Peyer's patch (tissue), 4 donors: ENCODE measurements at places on chromosomes 3 and 15.

DNA sequence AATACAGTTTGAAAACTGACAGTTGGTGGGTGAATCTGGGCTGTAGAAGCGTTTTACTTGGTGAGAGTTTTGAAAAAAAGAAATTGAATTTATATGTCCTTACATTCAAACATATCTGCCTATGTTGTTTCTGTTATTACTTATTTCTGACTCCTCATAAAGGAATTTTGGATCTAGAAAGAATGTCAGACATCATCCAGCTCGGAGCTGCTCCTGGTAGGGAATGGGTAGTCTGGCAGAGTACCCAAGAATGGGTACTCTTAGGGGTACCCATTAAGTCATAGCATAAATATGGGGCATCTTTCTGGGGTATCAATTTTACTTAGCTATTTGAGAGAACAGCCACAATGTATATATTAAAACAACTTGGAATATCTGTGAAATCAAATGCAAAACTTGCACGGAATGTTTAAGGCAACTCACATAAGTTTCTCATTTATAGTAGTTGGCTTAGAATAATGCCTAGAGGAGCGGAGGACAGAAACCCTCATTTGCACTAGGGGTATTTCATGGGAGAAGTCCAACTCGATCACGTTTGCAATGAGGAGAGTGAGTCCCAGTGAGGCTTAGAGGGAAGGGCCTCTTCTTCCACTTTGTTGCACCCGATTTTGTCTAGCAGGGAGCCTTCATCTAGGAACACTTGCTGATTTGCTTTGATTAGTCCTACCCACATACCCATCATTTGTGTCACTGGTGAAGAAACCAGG is 2.4 kb upstream of the LARP6 start:
- DNase-seq, result no peak

GRCh38 chr3:193991666-193992424 is 144.1 kb upstream of the HES1 start:
- DNase-seq, result no peak

GRCh38 chr3:36796161-36796560 is 31.8 kb upstream of the DCLK3 start:
- DNase-seq, result no peak

- no peak for DNase-seq
Measured at GRCh38 chr3:160265088-160265487, 39.9 kb downstream of the C3orf80 start.
